GM04504 (cell line): ENCODE measurements at places on chromosomes 12 and 14.

- no peak for DNase-seq
Observed at GRCh38 chr12:119959435-119959834, 29.6 kb upstream of the BICDL1 start.

DNA sequence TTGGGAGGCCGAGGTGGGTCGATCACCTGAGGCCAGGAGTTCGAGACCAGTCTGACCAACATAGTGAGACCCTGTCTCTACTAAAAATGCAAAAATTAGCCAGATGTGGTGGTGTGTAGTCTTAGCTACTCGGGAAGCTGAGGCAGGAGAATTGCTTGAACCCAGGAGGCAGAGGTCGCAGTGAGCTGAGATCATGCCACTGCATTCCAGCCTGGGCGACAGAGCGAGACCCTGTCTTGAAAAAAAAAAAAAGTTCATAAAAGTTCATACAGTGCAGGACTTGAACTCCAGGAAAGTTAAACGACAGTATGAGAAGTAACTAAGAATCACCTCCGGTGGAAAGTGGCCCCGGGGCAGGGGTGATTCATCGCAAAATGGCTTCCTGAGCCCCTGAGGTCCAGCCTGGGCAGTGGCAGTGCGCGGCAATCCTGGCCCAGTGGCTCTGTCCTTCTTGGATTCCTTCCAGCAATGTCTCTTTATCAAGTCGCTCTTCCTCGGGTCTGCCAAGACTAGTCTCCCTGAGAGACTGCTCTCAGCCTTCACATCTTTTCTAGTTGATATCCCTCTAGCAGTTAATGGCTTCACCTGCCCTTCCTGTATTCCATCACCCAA is 16.7 kb upstream of the MAP1LC3B2 start:
- DNase-seq, result no peak

DNA sequence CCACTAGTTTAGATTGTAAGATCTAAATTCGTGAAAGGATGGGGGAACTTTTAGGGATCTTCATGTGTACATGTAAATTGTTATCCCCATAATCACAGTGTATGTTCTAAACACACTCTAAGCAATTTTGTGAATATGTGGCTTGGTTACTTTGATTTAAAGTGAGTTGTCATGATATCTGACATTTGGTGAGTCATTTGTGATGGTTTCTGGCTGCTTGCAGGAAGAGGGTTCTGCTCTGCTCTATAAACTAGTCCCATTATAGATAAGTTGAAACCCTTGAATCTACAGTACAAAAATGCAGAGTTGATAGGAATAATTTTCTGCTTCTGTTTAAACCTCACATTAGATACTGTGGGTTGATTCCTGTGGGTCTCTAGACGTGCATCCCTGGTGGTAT is 14.8 kb downstream of the GUCY2C start:
- DNase-seq, result no peak

DNA sequence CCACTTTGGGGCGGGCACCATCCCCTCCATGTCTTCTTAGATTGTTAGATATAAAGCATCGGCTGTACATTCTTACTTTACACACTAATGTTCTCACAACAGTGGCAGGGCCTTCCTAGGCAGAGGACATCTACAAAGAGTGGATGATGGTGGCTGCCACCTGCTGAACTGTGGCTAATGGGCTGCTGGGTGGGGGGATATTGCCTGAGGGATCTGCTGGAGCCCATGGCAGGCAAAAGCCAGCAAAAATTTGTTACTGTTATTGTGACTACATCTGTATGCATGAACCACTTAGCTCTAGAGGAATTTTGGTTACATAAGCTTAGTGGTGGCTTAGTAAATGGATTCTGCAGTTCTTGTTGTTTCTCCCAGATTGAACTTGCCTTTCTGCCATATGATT is 52.6 kb downstream of the DIP2B start:
- DNase-seq, result no peak

DNA sequence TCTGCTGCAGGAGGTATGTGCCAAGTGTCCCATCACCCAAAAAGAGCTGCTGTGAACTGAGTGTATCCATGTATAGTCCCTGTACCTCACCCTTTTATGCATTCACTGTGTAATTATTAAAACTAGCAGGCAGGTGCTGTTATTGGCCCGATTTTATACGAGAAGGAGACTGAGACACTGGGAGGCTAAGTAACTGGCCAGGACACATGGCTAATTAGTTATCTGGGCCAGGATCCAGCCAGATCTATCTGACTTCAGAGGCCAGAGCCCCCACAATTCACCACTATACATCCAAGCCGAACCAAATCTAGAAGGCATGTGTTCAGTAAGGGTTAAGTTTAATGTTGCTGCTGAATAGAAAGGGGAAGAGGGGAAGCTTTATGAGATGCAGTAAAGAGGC is 73.4 kb downstream of the FRMD6 start:
- no peak for DNase-seq

GRCh38 chr12:130583800-130584199 is 132.3 kb downstream of the RIMBP2 start:
- no peak for DNase-seq

DNA sequence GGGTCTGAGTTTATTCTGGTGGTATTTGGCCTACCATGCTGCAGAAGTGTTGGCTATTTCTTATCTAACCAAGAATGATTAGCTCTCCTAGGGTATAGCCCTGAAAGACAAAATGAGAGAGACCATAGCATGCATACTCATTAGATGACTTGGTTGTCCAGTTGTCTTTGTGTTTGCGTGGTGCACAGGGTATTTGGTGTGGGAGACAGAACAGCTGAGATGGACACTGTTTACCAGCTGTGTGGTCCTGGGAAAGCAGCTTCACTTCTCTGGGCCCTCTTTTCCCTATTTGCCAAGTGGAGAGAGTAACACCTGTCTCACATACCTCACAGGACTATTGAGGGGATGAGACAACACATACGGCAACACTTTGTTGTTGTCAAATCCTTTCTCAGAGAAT is 95.6 kb downstream of the SLC8A3 start:
- DNase-seq, result no peak

DNA sequence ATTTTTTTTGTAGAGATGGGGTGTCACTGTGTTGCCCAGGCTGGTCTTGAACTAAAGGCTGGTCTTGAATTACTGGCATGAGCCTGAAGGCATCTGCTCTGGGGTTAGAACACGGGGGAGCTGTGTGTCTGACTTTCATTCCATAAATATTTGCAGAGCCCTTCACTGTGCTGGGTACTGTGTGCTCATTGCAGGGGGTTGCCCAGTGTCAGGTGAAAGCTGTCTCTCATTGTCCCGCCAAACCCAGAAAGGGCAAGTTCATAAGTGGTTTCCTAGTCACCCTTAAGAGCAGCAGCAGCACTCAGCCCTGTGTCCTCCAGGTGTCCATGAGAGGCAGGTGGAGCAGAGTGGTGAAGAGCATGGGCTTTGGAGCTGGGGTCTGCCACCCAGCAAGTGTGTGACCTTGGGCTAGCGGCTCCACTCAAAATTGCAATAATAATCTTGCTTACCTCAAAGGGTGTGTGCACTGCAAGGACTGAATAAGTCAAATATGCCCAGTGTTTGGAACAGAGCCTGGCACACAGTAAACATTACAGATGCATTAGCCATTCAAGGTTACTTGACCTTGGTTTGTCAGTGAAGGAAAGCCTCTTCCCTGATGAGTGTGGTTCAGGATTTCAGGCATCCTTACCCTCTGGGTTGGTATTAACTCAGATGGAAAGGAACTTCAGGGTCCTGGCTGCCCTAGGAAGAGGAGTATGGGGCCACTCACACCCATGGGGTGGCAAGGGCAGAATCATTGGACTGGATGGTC is 4.4 kb upstream of the SMIM41 start:
- DNase-seq, result no peak

- no peak for DNase-seq
Observed at GRCh38 chr12:82414044-82414443, 55.7 kb downstream of the METTL25 start.

DNA sequence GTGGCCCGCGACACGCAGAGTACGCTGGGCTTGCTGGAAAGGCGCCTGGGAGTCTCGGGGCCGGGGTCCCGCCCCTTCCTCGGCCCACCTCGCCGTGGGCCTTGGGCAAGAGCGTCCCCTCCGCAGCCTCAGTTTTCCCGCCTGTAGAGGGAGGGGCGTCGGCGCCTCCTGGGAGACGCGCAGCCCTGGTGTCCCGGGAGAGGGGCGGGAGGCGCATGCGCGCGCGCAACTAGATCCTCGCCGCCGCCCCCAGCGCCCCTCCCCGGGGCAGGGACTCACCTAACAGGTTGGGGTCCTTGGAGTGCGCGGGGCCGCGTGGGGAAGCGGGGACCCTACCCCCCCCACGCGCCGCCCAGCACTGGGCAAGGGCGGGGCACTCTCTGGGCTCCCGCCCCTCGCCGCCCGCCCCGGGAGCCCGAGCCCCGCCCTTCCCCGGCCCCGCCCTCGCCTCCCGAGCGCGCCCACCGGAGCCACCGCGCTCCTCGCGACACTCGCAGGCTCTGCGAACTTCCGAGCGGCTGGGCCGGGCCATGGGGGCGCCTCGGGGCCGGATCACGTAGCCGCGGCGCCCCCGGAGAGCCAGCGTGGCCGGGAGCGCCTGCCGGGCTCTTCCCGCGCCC is at the start of gene KIF26A:
Gene KIF26A, plus strand, starts transcription at position 490 of the 620 bp plus-strand sequence. CDS start 136 bp downstream, outside the sequence.
- no peak for DNase-seq

DNA sequence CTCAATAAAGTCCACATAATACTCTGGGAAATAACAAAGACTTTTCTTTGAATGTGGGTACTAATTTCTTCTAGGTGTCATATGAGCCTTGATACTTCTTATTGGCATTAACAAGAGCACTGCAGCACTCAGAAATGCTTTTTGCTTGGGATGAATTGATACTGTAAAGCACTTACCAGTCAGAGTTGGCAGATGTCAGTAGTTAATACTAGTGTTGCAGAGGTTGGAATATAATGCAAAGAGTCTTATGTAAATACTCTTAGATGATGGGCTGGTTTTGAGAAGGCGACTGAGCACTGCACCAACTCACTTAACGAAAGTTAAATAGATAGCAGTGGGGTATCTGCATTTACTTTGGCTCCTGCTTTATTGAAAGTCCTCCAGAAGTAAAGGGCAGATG is 25.6 kb upstream of the MBIP start:
- no peak for DNase-seq

DNA sequence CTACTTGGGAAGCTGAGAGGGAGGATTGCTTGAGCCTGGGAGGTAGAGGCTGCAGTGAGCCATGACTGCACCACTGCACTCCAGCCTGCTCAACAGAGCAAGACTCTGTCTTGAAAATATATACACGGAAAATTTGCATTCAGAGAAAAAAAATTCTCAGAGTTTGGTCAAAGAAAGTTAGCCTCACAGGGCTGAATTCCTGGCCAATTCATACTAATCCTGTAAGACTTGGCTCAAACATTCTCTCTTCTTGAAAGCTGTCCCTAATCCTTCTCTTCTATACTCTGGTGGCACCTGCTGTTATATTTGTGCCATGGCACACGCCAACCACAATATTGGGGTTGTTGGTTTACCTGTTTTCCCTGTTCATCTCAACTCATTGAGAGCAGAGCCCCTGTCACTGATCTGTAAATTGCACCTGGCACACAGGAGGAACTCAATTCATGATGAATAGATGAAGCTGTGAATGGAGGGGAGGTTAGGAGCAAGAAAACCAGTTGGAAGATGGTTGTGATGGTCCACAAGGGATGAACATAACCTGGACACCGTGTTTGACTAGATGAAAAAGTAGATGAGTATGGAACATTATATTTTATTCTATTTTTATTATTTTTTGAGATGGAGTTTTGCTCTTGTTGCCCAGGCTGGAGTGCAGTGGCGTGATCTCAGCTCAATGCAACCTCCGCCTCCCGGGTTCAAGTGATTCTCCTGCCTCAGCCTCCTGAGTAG is 36.8 kb upstream of the SPTSSA start:
- no peak for DNase-seq

GRCh38 chr14:24875991-24876878 is 173.7 kb downstream of the STXBP6 start:
- no peak for DNase-seq

DNA sequence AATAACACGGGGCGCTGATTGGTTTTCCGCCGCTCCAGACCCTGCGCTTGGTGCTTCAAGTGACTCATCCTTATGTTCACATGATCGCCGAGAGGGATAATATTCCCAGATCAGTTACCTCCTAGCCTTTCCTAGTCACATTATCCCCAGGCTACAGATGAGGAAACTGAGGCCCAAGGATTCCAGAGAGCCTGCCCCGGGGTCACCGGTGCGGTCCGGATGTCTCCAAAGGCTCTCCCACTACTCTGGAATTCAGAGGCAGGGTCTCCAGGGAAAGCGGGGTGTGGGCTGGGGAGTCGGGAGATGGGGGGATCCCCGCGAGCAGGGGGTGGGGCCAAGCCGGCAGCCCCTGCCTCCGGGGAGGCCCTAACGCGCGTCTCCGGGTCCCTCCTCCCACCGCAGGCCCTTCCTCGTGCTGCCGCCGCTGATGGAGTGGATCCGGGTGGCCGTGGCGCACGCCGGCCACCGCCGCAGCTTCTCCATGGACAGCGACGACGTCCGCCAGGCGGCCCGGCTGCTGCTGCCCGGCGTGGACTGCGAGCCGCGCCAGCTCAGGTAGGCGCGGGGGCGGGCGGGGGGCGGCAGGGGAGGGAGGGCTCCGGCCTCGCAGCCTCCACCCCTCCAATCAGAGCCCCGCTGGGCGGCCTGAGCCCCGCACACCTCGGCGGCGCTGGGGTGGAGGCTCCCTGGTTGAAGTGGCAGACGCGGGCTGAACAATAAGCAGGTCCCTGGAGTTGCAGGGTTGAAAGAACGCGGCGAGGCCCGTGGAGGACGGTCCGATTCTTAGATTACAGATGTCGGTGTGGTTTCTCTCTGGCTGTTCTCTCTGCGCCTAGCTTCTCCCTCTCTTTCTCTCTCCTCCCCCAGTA is 104.6 kb upstream of the PWP1 start:
- no peak for DNase-seq

DNA sequence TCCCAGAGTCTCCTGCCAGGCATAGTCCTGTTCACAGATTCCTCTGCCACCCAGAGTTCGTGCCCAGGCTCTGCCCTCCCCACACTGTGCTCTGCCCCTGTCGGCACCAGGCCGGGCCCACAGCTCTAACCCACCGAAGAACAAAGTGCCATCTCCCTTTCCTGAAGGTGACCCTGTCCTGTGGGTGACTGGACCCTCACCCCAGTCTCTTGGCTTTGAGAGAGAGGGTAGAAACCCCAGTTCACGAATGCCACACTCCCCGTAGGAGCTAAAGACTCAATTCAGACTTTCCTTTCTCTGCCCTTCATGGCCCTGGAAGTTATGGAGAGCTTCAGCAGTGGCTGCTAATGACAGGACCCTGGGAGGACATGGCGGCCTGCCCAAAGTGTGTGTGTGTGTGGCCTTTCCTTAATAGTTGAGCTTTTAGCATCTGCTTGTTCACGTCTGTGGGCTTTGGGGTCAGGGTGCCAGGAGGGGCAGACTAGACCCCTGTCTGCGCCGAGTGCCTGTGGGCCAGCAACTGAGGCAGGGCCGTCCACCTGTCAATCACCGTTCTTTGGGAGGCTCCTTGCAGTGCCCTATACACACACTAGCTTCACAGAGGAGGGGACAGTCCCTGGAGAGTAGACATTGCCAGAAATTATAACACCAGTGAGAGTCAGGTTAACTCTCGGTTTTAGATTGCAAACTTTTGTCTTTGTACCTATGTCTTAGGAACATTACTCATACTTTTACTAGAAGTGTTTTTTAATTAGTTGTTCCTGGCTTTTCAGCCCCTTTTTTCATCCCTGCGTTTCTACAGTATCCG is 84.6 kb upstream of the DYNC1H1 start:
- DNase-seq, result no peak

GRCh38 chr14:81450100-81450531 is 50.0 kb upstream of the STON2 start:
- no peak for DNase-seq

GRCh38 chr12:114967151-114967550 is 283.2 kb upstream of the TBX3 start:
- DNase-seq, result no peak
